Activated CD4-positive, alpha-beta T cell treated with anti-CD3 and anti-CD28 coated beads for 1 hour (primary cell): ENCODE measurements at places on chromosomes 7 and 10.

GRCh38 chr10:28332726-28333125, 29.9 kb upstream of the MPP7 start:
- no peak for DNase-seq

- DNase-seq, result no peak
Measured at GRCh38 chr10:22437620-22438588, 92.6 kb downstream of the SPAG6 start.

- DNase-seq, result no peak
Measured at GRCh38 chr10:6669269-6669859, 89.3 kb upstream of the PRKCQ start.

GRCh38 chr10:74194545-74194944, 43.5 kb downstream of the ADK start:
- DNase-seq, result no peak

DNA sequence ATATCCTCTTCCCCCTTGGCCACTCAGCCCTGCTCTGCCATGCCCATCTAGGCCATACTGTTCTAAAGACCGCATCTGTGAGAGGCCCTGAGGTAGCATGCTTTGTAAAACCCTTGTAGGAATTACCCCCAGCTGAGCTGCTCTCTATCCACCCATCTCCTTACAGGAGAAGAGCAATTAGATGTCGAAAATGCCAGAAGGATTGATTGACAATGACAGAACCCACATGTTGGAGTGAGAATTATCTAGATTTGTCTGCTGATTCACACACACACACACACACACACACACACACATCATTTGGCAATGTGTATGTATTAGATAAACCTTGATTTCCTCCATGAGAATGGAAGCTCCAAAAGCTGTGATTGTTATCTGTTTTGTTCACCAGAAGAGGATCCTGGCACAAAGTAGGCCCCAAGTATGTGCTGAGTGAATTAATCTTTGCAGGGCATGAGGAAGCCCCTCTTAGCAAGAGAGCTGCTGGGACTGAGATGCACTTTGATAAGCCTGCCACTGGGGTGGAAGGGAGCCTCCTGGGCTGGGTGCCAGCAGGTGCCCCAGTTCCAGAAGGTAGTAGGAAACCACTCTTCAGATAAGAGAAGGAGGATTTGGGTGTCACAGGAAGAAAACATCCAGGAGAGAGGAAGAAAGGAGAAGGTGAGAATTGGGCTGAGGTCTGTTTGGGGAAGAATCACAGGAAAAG, 187.5 kb upstream of the ADO start:
- DNase-seq, result no peak

- no peak for DNase-seq
Measured at GRCh38 chr10:1395025-1395480, 338.9 kb downstream of the WDR37 start.

DNA sequence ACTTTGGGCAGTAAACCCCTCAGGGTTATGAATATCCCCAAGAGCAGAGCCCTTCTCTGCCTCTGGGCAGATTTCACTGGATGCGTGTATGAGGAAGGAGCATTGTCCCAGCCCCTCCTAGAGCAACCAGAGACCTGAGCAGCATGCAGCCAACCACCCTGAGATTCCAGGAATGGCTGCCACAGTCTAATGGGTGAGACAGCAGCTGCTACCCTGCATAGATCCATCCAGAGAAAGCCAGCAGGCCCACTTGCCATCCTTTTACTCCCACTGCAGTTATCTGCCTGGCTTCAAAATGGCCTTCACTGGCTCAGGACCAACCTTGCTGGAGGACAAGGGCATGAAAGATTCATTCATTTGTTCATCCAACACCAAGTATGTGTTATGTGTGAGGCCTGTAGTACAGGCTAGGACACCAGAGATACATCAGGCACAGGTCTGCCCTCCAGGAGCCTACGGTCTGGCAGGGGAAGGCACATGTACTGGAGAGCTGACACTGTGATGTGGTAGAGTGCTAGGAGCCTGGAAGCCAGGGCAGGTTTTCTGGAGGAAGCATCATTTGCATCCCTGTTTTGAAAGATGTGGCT, 26.2 kb upstream of the C10orf105 start:
- DNase-seq, result no peak

DNA sequence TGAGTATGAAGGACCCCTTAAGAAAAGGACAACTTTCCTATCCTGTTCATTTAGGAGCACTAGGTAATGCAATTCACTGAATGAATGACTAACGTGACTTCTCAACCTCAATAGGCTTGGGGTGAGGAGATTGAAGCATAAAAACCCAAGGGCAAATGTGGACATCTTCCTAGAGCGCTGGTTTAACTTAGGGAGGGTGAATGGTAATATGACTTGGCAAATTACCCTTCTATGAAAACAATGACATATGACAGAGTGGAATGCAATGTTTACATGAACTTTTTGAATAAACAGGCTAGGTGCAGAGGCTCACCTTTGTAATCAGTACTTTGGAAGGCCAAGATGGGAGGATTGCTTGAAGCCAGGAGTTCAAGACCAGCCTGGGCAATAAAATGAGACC, 83.9 kb upstream of the ANK3 start:
- DNase-seq, result no peak

- DNase-seq, result no peak
Measured at GRCh38 chr10:99782447-99783286, at the start of gene ABCC2. ABCC2 (plus strand) TSS chr10:99782640; CDS start chr10:99782845, 205 bp downstream.

GRCh38 chr7:131087756-131088658, 239.7 kb upstream of the MKLN1 start:
- DNase-seq, result no peak

DNA sequence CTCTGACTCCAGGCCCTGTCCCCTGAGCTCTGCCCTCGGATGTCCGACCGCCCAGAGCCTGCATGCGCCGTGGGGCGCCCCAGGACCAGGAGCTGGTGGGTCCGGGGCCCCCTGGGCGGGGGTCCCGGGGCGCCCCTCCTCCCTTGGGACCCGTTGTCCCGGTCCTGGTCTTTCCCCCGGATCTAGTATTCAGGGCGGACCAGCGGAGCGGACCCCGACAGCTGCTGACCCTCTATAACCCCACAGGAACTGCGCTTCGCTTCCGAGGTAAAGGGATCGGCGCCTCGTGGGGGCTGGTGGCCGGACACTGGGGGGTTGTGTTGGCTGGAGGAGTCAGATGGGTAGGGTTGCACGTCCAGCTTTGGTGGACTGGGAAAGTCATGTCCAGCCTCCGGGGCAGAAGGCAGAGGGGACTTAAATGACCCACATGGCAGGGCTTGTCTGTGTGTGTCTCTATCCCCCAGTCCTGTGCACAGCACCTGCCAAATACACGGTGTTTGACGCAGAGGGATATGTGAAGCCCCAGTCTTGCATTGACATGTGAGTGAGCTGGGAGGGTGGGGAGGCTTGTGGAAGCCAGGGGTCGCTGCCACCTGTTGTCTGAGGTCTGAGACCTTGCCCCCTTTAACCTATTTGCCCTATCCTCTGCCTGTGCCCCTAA, 520 bp downstream of the MOSPD3 start:
- DNase-seq, result no peak

DNA sequence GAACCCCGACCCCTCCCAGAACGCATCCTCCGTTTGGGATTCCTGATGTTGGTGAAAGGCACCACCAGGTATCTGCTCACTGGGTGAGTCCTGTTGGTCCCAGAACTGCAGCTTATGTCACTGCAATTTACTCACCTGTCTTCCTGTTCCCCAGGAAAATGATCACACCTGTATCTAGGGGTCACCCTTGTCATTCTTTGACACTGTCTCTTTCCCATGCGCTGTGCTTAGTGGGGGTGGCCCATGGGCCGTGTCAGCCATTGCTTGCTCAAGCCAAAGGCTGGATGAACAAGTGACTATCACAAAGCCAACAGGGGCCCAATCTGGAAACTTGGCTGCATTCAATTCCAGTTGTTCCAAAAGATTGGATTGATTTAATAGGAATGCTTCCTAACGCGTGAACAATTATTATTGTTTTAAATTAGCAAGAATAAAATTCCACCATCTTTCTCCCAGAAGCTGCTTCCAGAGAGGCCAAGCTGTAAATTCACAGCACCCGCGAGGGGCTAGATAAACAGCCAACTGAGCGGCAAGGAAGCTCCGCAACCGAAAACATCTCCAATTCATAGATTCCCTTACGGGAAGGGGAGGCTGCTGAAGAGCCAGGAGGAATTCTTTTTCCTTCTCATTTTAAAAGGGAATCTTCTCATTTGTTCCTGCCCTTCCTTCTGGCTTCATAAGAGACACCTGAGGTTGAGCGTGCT, 134.8 kb upstream of the ZMIZ1 start:
- no peak for DNase-seq

DNA sequence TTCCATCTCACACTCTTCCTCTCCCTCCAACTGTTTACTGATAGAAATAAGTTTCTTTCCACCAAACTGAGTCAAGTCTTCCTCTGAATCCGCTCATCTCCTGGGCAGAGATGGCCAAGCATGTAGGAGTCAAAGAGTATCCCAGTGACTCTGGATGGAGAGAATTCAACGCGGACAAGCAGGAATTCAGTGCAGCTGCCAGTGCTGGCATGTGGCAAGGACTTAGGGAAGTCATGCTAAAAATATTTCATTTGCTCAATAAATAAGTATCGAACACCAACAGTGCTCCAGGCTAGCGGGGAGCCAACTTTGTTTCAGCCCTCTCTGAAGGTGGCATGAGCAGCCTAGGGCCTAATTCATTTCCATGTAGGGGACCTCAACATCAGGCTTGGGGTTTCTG, 351.6 kb upstream of the ZMIZ1 start:
- DNase-seq, result no peak

DNA sequence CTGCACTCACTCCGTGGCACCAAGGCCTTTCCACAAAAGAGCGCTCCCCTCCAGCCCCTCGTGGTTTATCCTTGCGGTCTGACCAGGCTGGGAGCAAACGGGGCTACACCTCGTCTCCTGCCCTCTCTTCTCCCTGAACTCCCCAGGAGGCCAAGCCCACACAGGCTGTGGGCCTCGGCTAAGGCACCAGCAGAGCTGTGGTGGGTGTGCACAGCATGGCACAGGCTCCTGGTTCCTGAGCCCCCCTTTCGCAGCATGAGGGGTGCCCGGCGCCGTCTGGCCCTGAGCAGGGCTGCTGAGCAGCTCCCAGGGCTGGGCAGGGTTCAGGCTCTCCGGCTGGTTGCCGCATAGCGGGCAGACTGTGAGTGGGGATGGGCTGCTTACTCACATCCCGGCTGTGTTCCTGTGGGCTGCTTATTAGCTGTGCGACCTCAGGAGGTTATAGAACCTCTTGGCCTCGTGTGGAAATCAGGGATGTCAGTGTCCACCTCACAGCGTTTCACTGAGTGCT, 90.4 kb downstream of the ZMIZ1 start:
- no peak for DNase-seq

DNA sequence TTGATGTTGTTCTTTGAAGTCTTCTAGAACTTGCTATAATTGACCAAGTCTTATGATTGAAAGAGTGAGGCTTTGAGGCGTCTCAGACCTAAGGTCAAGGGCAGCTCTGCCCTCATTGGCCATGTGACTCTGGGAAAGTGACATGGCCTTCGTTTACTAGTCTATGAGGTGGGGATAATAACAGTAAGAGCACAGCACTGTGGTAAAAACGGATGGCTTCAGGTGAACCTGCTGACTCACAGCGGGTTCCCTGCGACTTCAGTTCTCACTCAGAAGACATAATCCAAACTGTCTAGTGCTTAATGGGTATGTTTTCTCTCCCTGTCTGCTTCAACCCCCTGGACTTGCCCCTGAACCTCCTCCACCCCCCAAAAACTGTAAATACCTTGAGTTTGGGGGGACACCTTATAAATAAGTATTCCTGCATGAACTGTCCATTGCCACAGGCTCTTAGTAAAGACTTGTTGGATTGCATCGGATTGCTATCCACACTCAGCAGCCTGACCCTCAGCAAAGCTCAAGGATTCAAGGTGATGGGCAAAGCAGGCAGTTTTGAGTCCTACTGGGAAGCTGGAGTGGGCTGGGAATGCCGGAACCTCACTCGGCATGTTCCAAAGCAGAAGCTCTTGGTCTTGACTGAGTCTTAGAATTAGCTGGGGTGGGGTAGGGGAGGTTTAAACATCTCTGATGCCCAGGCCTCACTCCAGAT, 304.6 kb downstream of the KLF6 start:
- no peak for DNase-seq

DNA sequence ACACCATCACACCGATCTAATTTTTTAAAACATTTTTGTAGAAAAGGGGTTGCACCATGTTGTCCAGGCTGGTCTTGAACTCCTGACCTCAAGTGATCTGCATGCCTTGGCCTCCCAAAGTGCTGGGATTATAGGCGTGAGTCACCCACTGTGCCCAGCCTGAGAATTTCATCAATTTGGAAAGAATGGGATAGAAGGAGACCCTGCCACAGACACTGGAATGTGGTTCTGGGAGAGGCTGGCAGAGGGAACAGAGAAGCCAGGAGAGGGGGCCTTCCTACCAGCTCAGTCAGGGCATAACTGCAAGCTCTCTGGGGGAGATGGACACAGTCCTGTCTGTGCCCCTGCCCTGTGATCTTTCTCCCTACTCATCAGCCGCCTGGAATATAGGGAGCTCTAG, 42.1 kb upstream of the MKRN1 start:
- no peak for DNase-seq

DNA sequence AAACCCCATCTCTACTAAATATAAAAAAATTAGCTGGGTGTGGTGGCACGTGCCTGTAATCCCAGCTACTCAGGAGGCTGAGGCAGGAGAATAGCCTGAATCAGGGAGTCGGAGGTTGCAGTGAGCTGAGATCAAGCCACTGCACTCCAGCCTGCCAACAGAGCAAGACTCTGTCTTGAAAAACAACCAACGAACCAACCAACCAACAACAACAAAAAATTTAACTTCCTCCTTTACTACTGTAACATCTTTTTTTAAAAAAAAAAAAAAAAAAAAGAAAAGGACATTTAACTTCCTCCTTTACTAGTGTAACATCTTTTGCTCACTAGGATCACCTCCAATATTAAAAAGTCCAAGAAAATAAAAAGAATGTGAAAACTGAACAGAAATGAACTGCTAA, 92.3 kb upstream of the TMEM168 start:
- no peak for DNase-seq

DNA sequence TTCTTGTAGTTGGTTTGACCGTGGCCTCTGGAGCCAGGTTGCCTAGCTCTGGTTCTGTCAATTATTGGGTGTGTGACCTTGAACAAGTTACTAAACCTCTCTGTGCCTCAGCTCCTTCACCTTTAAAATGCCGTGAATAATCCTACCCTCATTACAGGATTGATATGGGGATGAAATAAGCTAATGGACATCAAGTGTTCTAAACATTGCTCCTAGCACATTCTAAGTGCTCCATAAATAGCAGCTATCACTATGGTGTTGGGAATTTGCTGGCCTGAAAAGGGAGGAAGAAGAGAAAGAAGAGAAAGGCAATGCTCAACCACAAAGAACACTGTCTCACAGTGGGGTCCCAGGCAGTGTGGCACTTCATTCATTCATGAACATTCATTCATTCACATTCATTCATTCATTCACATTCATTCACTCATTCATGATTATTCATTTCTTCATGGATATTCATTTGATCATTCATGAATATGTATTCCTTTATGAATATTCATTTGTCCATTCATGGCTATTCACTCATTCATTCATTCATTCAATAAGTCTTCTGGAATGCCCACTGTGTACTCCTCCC, 38.8 kb downstream of the TMEM130 start:
- no peak for DNase-seq

DNA sequence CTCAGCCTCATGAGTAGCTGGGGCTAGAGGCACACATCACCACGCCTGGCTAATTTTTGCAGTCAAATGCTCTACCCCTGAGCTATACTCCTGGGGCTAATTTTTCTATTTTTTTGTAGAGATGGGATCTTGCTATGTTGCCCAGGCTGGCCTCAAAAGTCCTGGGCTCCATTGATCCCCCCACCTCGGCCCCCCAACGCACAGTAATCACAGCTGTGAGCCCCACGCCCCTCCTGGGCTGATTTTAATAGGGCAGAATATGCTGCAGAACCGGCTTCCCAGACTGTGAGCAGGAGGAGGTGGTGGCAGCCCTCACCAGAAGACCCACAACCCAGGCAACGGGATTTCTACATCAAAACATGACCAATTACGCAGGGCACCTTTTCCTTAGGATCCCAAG, 15.2 kb downstream of the BRAT1 start:
- DNase-seq, result no peak
